ENCODE measurements at places on chromosomes 4 and X. TPM values are rescaled to one million over a fixed set of nuclear protein-coding genes. Genes with fewer than 3 reads are reported as not detected.

GRCh38 chrX:19625612-19626011 is 110.3 kb upstream of the MAP3K15 start:
- DNase-seq, result no peak

DNA sequence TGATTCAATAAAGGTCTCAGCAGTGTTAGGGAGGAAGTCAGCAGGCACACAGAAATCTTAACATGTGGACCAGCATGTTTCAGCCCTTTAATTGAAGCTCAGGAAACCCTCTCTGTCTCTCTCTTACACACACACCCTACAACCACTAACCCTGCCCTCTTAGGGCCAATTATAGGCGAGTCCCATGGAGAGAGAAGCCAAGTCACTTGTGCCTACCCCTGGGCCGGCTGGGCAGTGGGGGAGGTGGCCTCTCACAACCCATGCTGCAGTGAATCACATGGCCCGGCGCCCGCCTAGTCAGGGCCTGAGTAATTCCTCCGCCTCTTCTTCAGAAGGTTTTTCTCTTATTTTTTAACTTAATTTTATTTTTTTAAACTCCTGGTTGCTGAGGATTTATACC is 3.7 kb downstream of the FGD1 start:
- no peak for DNase-seq

GRCh38 chrX:101057093-101057714 is 5.3 kb upstream of the TRMT2B start:
- DNase-seq, result no peak

Gene CDKL2
- polyA plus RNA-seq, result 13.0 TPM

DNA sequence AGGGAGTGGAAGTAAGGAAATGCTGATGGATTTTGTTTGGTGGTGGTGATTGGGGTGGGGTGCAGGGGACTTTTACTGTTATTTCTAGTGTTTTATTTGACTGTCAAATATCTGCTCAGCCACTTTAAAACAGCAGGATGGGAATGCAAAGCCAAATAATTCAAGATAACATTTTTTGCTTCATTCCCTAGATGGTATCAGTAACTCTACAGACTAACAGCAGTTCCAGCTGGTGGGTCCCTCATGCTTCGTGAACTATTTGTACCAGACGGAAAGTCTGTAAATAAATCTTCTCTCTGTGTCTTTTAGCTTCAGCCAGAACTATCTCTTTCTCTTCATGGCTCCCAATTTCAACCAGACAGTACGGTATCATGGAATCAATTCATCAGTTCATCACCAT is 27.5 kb downstream of the GPR143 start:
- no peak for DNase-seq

DNA sequence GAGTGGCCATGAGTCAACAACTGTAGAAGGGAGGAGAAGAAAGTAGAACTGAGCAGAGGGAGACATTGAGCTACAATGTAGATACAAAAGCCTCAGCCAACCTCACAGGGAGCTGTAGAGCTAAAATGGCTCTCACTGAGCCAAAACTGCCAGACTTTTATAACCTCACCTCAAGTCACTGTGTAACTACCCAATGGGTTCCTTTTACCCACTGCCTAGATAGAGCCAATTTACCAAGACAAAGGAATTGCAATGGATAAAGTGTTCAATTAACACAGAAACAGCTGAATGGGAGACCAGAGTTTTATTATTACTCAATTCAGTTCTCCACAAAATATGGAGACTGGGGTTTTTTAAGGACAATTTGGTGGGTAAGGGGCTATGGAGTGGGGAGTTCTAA is 938.9 kb upstream of the GRIA3 start:
- DNase-seq, result no peak

Gene PAK3
- 21.1 TPM for polyA plus RNA-seq

Gene DUSP21
- polyA plus RNA-seq, result not detected

Gene MAGEA1
- not detected for polyA plus RNA-seq
